ENCODE measurements at places on chromosomes 1 and 21.

DNA sequence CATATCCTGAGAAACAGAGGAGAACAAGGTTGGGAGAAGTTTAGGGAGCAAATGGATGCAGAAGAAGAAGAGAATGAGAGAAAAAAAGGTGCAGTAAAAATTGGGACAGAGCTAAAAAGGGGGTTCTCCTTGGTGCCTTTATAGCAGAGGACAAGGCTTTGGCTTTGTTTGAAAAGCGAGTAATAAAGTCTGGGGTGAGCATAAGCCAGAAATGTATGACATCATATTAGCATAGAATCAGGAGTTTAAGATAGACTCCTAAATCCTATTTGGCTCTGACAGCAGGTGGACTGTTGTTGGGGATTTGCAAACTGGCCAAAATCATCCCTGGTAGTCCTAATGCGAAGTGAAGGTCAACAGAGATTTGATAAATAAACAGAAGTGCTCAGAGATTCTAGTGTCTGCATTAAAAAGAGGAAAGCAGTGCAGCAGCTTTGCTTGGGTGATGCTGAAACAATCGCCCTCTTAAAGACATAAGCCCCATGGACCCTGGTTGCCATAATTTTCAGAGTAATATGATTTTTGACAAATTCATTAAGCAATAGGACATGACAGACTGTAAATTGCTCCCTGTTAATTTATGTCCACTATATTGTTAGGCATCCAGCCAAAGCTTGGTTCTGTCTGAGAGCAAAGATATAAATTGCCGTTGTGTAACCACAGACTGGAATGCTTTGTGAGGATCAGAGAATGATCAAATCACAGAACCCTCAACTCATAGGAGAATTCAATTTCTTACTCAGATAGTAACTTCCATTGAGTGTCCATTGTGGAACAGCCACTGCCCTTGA, 385.0 kb upstream of the NFIA start:
- DNase-seq, result no peak

DNA sequence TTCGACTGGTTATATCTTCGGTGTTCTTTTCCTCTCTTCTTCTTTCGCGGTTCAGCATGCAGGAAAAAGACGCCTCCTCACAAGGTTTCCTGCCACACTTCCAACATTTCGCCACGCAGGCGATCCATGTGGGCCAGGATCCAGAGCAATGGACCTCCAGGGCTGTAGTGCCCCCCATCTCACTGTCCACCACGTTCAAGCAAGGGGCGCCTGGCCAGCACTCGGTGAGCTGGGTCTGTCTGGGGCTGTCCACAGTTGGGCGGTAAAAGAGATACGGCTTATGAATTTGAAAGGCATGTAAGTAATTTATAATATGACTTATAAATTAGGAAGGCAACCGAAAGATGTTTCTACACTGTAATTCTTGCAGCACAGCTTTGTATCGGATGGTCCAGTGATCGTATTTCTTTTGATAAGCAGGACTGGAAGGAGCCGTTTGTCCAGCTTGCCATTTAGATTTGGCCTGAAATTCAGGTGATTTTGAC, 334 bp downstream of the CTH start:
- DNase-seq, result no peak

- no peak for DNase-seq
Measured at GRCh38 chr21:22890656-22891055, 1892.4 kb downstream of the NCAM2 start.

DNA sequence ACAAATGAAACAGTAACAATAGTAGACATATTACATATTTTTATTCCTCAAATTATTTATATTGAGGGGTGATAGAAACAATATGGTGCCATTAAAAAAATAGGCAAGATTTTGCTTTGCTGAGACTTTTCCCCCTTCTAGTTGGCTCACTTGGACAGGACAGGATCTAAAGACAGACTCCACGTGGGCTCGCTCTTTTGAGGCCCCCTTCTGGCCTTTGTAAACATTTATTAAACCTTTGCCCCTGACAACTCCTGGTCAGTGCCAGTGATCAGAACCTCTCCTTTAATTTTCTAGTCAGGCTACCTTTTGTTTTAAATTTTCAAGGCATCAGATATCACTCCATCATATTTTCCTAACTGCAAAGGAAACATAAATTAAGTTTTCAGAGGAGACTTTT, 49.7 kb upstream of the IFI44L start:
- DNase-seq, result no peak

DNA sequence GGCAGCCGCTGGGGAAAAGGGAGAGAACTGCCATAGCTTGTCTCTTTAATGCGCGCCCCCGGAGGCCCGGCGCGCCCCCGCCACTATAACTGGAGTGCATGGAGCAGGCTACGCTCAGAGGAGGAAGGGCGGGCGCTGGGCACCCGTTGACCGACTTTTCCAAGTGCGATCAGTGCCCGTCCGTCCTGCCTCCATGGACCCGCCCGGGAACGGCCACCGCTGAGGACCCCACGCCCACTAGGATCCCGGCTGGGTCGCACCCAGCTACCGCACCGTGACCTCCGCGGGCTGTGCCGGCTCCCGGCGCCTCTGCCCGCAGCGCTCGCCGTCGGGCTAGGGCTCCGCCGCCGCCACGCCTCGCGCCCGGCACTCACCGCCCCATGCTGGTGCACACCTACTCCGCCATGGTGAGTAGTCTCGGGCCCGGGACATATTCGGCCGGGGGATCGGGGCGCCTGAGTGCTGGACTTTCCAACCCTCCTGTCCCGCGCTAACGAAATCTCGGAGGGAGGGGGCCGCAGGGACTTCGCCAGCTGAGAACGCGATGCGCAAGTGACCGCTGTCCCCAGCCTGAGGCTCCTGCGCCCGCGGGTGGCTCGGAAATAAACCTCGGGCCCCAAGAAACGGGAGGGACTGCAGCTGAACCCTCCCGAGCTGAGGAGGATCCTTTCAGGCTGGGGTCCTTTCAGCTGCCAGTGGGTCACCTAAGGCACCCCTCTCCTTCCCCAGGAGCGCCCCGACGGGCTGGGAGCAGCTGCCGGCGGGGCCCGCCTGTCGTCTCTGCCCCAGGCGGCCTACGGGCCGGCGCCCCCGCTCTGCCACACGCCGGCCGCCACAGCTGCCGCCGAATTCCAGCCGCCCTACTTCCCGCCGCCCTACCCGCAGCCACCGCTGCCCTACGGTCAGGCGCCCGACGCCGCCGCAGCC, at the start of gene TFAP2E:
TFAP2E (plus strand) TSS at position 117 of the 927 bp plus-strand sequence; CDS start at position 381, 264 bp downstream.
- DNase-seq, result no peak

- DNase-seq, result no peak
Measured at GRCh38 chr1:151001602-151002001, 5.1 kb downstream of the MINDY1 start.

DNA sequence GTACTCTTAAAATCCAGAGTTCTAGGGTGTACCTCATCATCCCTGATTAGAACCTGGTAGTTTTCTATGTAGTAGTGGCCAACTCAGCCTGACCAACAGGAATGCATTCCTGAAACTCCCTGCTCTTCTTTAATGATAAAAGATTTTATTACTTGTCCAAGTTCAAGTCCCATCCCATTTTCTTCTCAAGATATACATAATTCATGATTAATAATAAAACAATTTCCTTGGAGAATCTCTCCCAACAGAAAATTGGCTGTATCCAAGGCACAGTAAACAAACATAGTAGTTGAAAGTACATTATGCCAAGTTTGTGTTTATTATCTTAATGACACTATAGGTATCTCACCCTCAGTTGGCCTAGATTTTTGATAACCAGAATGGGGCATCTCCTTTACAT, 714.1 kb upstream of the ADAMTS5 start:
- no peak for DNase-seq

- DNase-seq, result no peak
Measured at GRCh38 chr1:15207031-15207828, 39.8 kb upstream of the FHAD1 start.

- no peak for DNase-seq
Measured at GRCh38 chr1:244065063-244065793, 14.1 kb downstream of the ZBTB18 start.

DNA sequence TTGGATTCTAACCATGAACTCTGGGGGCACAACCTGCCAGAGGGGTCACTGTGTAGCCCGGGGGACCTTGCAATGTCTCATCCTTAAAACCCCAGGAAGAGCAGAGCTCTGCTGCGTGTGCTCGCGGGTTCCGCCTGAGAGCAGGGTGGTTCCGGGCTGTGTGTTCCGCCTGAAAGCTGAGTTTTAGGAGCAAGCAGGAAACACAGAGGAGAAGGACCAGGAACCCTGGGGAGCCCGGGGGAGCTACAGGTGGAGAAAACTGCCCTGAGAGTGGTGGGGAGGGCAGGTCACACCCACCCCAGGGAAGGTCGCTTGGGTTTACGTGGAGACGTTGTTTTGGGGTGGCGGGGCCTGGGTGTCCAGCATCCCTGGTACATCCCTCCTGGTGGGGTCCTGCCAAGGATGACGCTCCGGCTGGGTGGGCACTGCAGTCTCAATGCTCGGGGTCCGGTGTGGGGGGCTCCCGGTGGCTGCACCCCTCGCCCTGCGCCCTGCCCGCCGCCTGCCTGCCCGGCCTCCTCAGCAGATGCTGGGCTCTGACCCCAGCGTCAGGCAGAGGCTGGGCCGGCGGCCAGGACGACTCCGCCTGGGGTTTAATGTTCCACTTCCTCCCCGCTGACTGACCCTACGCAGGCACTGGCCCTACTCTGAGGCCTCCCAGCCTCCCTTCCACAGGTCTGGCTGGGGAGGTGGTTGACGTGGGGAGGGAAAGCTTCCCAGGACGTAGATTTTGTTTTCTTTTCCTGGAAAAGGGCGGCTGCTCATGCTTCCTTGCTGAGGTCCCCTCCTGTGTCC, 17.3 kb upstream of the C1orf159 start:
- no peak for DNase-seq

- DNase-seq, result no peak
Measured at GRCh38 chr1:78143673-78144072, 97.9 kb downstream of the GIPC2 start.

- DNase-seq, result no peak
Measured at GRCh38 chr1:51280321-51280978, 44.4 kb downstream of the RNF11 start.

DNA sequence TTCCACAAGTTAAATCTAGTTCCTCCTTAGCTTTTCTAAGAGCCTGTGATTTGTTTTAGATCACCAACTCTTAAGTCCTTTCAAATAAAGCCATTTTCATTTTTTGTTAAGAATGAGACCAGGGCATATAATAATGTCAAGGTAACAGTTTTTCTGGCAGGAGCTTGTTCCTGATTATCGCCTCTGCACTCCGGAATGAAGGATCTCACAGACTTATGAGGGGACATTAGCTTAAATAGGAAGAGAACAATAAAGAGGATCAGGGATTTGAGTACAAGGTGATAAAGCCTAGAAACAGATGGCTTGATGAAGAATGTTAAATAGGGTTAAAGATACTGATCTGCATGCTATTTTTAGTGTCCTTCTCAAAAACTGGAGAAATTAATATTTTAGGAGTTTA, 13.6 kb upstream of the OTUD7B start:
- no peak for DNase-seq

GRCh38 chr1:40107290-40107959, 10.4 kb upstream of the PPT1 start:
- DNase-seq, result no peak

All from activated CD8-positive, alpha-beta memory T cell treated with anti-CD3 and anti-CD28 coated beads for 1 hour (primary cell).